ENCODE measurements at places on chromosomes 7 and 10.
A peak's percentile ranks its signal among the peaks of the same experiment; 100 is the strongest.

DNA sequence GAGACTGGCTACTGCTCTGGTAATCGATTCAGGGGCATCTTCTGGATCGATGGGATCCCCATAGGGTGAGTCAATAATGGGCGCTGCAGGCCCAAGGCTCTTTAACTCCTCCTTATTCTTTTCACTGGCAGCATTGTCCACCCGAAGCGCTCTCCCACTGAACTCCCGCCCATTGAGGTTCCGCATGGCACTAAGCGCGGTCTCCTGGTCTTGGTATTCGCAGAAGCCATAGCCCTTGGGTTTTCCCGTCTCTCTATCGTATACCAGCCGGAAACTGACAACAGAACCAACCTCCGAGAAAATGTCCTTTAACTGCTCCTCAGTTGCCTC lies 285 bp downstream of the CSTF2T start:
- no peak for DNase-seq

DNA sequence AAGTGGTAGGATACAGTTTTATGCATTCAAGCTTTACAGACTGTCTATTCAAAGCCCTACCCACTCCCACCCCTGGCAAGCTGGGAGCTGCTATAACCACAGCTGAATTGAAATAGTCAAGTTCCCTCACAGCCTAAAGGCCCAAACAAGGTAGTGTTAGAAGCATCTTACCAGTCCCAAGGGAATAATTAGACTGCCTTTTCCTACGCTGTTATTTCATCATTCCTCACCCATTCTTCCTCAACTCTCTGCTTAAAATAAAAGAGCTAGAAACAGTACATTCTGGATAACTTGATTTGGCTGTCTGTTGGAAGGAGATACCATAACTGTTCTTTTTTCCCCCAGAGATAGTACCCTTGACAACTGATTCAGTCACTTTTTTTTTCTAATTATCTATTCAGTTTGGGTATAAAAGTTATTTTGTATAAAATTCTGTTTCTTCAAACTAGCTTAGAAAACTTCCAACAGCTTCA lies 54.0 kb downstream of the RAPGEF5 start:
- DNase-seq = no peak

DNA sequence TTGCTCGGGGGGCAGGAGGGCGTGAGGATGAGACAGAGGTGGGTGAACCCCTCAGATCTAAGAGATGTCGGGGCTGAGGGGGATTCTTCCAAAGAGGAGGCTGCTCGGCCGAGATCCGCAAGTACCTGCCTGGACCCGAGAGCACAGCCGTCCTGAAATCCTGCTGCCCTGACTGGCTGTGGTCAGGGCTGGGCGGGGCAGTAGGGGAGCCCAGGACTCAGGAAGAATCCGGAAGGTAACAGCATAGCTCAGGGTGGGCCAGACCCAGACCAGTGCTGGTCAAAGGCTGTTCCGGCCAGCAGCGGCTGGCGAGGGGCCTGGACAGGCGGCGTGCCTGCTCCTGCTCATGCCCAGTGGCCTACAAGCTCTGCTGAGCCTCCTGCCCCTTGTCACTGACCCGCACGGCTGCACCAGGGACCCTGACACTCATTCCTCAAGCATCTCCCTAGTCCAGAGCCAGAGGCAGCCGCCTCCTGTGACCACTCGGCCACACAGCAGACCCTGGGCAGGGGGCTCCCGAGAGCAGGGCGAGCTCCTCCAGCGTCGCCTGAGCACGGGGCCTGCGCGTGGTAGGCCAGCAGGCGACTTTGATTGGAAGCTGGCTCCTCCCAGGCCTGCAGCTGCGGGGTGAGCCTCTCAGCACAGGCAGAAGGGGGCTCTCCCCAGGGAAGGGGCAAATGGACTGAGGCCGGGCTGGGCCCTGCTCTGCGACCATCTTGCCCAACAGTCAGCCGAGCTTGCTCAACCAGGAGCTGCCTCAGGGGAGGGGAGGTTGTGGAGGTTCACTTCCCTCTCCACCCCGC lies 3.1 kb upstream of the ADAP1 start:
- no peak for DNase-seq

DNA sequence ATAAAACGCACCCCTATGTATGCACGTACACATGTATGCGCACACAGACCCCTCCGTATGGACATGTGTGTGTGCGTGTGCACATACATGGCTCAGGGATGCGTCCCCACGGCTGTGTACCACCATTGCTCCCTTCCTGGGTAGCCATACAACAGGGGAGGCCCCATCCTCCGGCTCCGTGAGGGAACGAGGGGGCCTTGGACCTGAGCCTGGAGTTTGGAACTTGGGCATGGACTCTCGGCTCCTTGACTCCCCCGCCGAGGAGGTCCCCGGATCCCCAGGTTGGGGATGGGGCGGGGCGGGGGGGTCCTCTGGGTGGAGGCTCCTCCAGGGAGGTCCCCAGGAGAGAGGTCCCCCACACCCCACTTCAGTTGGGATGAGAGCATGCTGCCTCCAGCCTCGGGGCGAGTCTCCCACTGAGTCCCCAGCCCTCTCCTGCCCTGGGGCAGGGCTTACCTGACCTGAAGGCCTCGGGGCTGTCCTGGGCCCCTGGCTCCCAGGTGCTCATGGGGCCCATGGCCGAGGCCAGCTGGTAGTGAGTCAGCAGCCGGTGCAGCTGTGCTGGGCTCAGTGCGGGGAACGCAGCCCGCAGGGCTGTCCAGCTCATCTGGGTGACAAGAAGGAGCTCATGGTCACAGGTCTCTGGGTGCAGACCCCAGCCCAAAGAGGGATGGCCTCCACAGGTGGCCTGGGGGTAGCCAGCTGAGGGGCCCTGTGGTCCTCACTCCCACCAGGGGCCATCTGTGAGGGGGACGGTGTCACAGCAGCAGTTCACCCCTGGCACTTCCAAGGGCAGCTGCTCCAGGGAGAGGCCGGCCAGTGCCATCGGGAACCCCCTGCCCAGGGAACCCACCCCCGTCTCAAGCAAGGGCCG lies 29.9 kb downstream of the AP5Z1 start:
- DNase-seq = no peak

- DNase-seq = peak; percentile 35
Observed at GRCh38 chr10:124025152-124025551, 68.2 kb downstream of the CHST15 start.

GRCh38 chr10:48406204-48406603 lies 99.7 kb downstream of the MAPK8 start:
- no peak for DNase-seq

Data from Jurkat, Clone E6-1 (cell line).